ENCODE measurements at places on chromosomes 16 and 17.
A peak's percentile ranks its signal among the peaks of the same experiment; 100 is the strongest.

GRCh38 chr16:57472665-57473060 is 10.2 kb downstream of the POLR2C start:
- DNase-seq = no peak

GRCh38 chr16:13186813-13187212 is 285.4 kb downstream of the SHISA9 start:
- DNase-seq = no peak

- DNase-seq = no peak
Measured at GRCh38 chr17:21251337-21252010, 1.7 kb downstream of the NATD1 start.

DNA sequence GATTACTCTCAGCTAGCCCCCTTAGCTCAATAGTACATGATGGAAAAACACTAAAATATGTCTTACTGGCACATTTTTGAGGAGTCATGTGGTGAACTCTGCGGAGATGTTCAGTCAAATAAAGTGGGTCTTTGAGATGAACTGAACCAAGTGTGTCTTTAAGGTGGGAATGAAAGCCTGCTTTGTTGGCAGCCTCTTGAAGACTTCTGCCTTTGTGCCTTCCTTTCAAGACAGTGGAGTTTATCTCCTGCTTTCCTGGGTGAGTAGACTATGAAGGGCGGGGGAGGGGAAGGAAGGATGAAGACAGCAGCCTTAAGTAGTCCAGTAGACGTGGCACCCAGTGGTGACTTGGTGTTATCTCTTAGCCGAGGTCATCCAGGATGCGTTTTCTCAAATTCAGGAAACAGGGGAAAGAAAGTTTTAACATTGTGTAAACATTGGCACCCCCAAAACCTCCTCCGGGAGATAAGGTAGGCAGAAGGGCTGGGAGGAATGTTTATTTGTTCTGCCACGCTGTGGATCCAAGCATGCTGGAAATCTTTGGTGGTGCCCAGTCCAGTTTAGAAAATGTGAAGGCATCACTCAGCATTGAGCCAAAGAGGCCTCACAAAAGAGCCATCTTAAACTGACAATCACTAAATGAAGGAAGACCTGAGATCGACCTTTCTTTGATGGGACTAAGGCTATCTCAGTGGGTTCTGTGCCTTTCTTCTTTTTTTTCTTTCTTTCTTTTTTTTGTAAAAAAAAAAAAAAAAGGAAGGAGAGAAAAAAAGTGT is 220.6 kb downstream of the FTO start:
- no peak for DNase-seq

DNA sequence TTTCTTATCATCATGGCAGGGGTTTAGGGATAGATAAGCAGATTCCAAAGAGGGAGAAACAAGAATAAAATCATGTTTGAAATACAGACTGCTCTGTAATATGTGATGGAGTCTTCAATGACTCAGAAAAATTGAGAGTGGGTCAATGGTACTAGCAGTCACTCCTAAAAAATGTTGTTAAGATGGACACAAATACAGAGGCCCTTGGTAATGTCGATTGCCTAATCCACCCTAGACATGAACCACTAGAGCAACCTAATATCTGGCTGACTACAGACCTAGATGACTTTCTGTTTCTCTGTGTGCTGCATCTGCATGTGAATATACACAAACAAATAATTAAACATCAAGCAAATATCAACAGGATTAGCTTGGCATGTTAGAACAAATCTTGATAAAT is 135.8 kb downstream of the CDH8 start:
- no peak for DNase-seq

GRCh38 chr17:81845881-81846742 is 11.3 kb upstream of the PPP1R27 start:
- no peak for DNase-seq

- no peak for DNase-seq
Measured at GRCh38 chr17:74452841-74453661, 13.4 kb upstream of the CD300A start.

- DNase-seq = no peak
Measured at GRCh38 chr17:42339221-42339620, 49.0 kb downstream of the STAT3 start.

DNA sequence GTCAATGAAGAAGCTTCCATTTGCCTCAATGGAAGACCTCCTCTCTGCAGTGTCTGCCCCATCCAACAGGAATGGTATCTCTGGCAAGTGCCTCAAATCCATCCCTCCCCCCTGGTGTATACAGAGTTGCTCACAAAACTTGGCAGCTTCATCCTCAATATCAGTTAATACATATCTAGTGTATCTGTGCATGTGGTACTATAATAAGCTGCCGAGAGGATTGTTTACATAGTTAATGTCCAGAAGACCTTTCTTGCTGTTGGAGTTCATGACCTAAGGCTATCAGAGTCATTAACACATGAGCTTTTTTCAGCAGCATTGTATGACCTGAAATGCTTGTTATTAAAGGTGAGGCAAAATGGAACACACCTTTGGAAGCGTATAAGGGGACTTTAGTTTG is 14.0 kb upstream of the RASL10B start:
- no peak for DNase-seq

DNA sequence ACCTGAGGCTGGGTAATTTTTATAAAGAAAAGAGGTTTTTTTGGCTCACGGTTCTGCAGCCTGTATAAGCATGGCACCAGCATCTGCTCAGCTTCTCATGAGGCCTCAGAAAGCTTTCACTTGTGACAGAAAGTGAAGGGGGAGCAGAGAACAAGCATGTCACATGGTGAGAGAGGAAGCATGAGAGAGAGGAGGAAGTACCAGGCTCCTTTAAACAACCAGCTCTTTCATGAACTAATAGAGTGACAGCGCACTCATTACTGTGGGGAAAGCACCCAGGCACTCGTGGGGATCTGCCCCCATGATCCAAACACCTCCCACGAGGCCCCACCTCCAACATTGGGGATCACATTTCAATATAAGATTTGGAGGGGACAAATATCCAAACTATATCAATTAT is 86.8 kb downstream of the USP32 start:
- no peak for DNase-seq

DNA sequence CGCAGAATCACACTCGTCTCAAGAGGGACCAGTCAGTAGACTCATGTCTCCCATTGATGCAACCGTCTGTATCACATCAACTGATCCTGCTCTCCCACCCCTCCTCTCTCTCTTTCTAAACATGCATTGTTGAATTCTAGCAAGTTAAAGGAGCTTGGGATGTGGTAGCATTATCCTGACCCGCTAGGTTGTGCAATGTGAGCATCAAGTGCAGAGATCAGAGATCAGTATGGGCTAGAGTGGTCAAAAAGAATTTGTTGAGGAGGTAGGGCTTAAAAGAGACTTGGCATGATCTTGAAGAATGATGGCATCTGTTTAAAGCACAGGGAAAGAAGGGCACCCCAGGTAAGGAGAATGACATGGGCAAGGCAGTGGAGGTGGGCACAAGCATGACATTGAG is 38.7 kb downstream of the PRSS54 start:
- DNase-seq = no peak

DNA sequence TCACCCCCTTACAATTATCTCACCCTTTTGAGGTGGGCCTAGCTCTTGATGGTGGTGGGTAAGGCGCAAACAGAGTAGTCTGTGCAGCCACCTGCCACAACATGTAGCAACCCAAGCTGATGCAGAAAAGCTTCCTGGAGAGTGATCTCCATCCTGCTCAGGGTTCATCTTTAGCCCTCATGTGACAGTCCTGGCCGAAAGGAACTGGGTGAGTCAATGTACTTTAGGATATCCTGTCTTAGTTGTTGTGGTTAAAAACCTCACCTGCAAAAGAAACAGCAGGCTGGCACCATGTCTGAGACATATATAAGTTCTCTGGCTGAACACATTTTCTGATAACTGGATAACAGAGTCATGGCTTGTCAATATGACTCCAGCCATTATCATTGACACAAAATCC is 183.5 kb upstream of the CPHXL start:
- DNase-seq = no peak

GRCh38 chr17:39283098-39283497 is 57.4 kb upstream of the STAC2 start:
- no peak for DNase-seq

GRCh38 chr16:46801428-46802049 is 29.4 kb downstream of the C16orf87 start:
- DNase-seq = no peak

GRCh38 chr17:38507436-38507835 is 79.2 kb downstream of the ARHGAP23 start:
- DNase-seq = no peak

DNA sequence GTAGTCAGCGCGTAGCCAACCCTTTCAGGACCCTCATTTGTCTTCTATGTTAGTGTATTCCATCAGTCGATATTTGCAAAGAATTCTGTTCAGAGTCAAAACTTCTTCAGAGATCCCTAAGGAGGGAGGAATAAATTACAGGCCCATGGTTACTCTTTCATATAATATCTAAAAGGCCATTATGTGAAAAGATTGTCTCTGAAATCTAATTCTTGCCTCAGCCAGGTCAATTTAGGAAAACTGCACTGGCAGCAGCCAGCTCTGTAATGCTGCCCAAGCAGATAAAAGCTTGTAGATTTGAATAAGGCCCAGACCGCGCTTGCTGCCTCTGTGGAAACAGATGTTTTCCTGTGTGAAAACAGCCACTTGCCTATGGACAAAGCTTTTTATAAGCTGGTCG is 379.8 kb downstream of the CNTNAP4 start:
- no peak for DNase-seq

DNA sequence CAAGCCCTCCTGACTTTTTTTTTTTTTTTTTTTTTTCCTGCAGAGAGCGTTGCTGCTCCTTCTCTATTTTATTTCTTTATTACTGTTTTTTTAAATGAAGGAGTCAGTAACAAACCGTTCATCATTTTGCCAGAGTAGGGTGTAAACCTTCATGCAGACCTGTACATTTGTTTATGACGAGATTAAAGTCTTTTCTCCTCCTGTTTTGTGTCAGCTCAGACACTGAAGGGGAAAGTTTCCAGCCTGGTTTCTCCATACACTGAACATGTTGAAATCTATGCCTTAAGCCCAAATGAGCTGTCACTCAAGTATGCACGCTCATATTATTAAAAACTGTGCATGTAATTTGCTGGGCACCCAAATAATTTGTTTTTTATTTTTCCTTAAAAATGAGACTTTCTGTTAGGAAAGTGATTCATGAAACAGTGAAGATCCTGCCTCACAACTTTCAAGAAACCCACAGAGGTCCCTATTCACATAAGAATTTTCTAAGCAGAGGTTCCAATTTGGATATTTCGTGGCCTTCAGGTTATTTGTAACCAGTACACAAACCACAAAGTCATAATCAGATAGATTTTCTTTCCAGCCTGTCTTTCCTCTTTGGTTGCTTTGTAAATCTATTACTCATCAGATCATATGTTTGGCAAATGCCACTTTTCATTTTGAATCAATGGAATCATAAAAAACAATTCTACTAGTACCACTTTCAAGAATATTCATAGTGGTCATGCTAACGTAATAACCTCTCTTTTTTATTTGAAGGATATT is 700.3 kb downstream of the MAF start:
- DNase-seq = no peak

GRCh38 chr17:34639706-34640425 is 60.5 kb downstream of the TMEM132E start:
- no peak for DNase-seq

- peak; percentile 13 for DNase-seq
Measured at GRCh38 chr17:4365628-4366326, 698 bp downstream of the UBE2G1 start.

DNA sequence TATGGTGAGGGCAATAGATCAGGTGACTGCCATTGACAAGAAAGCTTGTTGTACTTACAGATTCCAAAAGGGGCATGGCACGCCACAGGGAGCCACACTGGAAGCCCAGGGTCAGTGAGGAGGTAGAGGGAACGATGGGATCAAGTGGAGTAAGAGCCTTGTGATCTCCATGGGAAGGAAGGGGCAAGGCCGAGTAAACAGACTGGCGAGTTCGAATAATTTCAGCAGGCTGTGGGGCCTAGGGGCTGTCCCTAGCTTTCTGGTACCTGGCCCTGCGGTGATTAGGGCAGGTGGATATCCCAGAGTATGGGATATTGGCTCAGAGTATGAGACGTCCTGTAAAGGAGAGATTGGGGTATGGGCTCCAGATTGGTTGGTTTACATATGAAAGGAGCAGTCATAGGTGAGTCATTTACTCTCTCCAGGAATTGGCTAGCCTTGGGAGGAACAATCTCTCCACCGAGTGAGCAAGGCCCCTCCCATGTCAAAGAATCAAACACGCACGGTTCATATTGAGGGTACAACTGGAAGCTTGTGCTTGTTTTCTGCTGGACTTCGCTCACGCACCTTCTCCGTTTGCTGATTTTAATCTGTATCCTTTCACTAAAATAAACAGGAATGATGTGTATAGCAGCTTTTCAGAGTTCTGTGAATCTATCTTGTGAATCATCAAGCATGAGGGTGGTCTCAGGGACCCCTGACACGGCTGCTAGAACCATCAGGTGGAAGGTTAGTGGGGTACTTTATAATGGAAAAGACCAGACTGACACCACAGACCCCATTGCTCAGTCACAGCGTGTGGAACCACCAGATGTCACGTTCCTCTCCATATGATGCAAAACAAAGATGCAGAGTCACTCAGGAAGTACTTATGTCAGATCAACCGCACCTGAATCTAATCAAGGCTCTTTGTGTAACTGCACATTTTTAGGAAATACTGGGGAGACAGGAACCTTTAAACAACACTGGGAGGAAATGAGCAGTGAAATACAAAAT is 27.9 kb downstream of the GABARAPL2 start:
- no peak for DNase-seq

- no peak for DNase-seq
Measured at GRCh38 chr16:15739464-15739863, 89.4 kb downstream of the NDE1 start.

DNA sequence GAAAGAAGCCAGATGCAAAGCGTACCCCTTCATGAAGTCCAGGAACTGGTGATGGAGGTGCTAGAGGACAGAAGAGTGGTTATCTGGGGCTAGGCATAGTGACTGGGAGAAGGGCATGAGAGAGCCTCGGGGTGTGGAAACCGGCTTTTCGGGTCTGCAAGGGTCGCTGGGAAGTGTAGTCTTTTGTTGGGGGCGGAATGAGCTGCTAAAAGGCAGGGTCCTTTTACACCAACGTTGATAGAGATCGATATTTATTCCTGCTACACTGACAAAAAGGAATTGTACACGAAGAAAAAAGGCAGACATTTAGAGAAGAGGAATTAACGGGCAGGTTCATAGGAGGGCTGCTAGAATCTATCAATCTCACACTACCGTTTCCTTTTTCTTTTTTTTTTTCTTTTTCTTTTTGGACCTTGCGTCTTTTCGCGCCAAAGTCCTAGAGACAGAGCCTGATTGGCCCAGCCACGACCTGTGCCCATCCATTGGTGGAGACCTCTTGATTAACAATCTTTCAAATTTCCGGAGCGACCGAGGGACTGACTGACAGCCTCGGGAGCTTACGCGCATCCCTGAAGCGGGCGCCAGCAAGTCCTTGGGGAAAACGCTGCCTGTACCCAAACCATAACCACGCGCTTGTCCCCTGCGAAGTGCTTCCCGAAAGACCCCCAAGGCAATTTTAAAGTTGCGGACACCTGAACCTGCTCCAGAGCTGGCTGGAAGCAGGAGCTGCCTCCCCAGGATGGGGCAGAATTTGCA is 27.7 kb upstream of the DHRS7B start:
- peak; percentile 16 for DNase-seq

- DNase-seq = peak; percentile 99
Measured at GRCh38 chr17:48618256-48618896, 3.3 kb upstream of the HOXB8 start.

- no peak for DNase-seq
Measured at GRCh38 chr16:10753670-10754069, 10.0 kb downstream of the NUBP1 start.

Data from HuH-7.5 (cell line).